ENCODE measurements at places on chromosomes 11 and 22. TPM values are rescaled to one million over a fixed set of nuclear protein-coding genes. Genes with fewer than 3 reads are reported as not detected.

- DNase-seq, result no peak
These were observed 4.1 kb downstream of the FBXO3 start for GRCh38 chr11:33770236-33770635.

GRCh38 chr11:106585061-106585460 is 433.2 kb downstream of the GUCY1A2 start:
- no peak for DNase-seq

GRCh38 chr11:67352546-67353316 is 615 bp downstream of the POLD4 start:
- DNase-seq, result no peak

GRCh38 chr22:33756508-33756949 is 163.7 kb downstream of the LARGE1 start:
- DNase-seq, result no peak

DNA sequence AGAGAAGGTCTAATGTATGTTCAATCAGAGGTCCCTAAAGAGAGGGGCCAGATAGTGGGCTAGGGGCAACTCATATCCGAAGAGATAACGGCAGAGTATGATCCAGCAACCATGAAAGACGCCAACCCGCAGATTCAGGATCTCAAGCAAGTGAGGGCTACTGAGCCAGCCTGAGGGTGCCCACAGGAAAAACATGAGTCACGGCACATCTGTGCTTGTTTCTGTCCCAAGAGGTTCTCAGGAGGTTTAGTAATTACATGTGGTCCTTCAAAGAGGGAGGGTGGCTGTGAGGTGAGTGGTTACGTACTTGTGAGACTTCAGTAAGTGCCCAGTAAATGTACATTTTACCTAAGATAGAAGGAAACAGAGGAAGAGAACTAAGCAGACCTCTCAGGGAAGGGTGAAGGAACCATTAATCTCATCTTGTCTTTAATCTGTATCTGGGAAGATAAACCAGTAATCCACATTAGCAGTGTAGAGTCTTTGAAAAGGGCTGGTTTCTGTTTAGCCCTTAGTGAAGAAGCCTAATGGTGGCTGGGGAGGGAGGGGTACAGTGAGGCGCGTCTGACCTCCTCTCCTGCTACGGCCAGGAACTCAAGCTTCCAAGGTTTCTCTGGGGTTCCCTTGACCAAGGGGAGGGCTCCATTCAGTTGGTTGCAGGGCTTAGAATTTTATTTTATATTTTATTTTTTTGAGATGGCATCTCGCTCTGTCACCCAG is 10.2 kb downstream of the SIRT3 start:
- DNase-seq, result no peak

DNA sequence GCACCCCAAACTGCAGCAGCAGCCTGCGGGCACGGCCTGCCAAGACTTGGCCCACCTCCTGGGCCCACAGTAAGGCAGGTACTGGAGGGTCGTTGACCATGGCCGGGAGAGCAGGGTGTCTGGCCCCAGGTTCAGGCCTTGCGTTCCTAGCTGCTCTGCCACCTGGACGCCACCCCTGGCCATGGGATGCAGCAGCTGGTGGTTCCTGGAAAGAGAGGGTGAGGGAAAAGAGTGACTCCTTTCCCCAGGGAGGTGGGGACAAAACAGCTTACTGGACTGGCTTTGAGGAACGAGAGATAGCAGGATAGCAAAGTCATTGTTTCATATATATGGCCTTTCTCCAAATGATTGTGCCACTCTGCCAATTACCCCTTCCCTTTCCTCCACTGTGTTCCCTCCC is 1.8 kb downstream of the BSCL2 start:
- no peak for DNase-seq

Gene C11orf42
- total RNA-seq, result not detected
